GM13976 (cell line): ENCODE measurements at places on chromosomes 7 and 10.

DNA sequence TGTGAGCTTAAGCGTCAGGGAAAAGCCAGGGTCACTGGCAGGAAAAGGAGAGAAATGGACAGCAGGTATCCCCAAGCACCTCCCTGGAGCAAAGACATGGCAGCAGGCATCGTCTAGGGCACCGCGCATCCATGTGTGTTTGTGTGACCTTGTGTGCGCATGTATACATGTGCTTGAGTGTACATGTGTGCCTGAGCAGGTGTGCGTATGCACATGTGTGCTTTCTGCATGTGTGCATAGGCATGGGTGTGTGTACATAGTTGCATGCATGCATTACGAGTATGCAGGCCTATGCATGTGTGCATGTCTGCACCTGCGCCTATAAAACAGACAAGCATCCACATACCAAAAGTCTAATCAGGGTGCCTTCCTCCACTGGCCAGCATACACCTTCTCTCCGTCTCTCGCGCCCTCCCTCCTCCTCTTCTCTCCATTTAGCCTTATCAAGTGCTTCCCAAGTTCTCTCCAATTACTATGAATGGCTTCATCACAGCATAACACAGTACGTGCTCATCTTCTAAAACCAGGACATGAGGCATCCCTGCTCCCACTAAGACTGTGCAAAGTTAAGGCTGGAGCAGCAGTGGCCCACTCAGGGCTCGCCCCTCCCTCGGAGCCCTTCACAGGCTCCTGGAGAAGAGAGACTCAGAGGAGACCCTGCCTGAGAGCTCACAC lies 30.6 kb downstream of the RASGEF1A start:
- DNase-seq, result no peak

DNA sequence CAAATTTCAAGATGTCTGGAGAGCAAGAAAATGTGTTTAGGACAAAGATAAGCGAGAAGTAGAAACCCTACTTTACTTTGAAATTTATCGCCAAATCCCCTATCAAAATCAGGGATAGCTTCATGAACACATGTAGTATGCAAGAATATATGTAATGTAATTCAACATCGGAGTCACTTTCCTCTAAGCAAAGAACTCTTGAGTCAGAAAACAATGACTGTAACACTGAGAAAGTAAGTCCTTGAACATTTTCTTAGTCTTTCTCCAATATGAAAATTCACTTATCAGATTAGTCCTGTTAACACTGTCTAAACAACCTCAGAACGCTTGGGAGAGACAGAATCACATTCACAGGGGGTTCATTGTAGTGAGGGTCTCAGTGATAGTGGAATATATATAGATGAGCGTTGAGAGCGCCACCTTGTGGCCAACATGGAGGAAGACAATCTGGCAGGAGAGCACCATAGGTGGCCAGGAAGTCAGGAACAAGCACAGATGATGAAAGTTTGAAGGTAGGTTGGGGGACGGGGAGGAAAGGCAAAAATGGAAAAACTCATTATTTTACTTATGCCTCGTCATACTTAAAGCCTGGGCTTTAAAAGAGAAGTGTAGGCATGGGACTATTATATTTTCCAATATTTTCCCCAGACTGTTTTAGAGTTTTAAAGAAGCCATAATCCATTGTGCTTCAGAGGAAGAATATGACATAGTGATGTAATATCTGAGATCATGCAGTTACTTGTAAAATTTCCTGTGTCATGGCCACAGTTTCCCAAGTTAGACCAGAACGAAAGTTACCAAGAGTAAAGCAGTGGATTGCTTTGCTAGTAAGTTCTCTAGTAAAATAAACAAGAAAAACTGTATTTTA lies 115.5 kb upstream of the GNAI1 start:
- DNase-seq, result peak; percentile 62

DNA sequence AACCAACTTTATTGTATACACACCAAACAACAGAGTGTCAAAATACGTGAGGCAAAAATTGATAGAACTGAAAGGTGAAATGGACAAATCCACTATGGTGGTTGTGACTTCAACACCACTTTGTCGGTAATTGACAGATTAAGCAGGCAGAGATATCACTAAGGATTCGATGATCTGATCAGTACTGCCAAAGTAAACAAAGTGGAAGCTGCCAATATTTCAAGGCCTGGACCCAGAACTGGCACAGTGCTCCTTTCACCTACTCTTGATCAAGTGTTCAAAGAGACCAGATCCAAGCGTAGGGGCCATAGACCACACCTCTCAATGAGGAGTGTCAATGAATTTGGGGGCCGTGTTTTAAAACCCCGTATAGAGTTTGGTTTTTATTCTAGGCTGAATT lies 167.0 kb downstream of the CDK14 start:
- no peak for DNase-seq

- DNase-seq, result no peak
These were observed 114.8 kb upstream of the LANCL2 start for GRCh38 chr7:55250313-55250712.

DNA sequence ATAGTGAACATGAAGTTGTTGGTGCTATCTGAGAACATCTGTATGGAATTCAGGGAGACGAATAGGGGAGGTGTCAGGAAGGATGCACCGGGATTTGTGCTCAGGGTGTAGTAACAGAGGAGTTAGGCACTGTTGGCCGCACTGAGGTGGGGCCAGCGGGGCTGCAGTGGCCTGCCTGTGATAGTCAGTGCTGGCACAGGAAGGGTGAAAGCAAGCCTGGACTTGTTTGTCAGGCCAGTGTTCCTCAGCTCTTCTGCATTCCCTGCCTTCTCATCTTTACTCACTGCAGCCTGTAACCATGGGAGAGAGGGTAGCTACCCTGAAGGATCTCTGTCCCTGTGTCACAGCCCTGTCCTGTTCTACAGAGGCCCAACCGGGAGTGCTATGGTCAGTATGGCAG lies 81.3 kb downstream of the SH2D4B start:
- no peak for DNase-seq

DNA sequence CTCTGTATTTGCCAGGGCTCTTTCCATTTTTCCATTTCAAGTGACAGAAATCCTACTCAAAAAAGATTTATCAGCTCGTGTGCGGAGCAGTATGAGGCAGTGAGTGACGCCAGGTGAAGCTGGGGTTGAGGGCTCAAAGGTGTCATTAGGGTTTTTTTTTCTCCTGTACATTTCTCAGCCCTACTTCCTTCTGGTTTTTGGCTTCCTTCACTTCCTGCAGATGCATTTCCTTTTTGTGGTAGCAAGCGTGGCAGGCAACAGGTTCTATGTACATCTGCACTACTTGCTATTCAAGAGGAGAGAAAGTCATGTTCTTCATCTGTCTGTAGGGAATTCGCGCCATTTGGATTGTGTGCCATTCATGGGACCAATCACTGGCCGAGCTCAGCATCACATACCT lies 52.8 kb upstream of the AOAH start:
- DNase-seq, result no peak

DNA sequence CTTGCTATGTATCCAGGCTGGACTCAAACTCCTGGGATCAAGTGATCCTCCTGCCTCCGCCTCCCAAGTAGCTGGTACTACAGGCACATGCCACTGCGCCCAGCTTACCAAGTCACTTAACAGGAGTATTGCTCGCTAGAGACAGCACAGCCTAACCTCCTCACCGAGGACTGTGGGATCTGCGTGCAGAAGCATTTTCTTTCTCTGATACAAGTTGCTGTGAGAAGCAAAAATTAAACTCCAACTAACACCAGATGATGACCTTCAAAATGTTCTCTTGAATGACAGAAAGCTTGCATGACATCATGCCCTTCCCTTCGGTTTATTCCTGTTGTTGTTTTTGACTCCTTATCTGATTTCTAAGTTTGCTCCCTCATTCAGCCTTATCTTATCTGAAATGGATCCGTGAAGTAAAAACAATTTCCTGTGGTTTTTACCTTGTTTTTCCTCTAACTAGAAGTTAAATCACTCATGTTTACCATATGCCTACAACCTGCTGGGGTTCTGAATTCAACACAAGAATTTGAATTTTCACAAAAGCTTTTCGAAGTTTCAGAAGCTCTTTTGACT lies 94.4 kb upstream of the KIF5B start:
- DNase-seq, result no peak

GRCh38 chr10:67819768-67820204 lies 18.2 kb downstream of the DNAJC12 start:
- DNase-seq, result no peak

- DNase-seq, result no peak
These were observed 159.4 kb upstream of the BMPER start for GRCh38 chr7:33745934-33746333.

DNA sequence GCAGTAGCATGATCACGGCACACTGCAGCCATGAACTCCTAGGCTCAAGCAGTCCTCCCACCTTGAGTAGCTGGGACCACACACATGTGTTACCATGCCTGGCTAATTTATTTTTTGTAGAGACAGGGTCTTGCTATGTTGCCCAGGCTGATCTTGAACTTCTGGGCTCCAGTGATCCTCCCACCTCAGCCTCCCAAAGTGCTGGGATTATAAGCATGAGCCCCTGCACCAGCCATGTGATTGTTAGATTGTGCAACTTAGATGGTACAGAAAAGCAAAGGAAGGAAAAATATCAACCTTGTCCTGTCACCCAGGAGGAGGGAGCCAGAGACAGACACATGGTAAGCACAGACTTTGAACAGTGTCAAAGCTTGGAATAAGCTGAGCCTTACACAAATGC lies 73.5 kb downstream of the CCNY start:
- DNase-seq, result no peak

DNA sequence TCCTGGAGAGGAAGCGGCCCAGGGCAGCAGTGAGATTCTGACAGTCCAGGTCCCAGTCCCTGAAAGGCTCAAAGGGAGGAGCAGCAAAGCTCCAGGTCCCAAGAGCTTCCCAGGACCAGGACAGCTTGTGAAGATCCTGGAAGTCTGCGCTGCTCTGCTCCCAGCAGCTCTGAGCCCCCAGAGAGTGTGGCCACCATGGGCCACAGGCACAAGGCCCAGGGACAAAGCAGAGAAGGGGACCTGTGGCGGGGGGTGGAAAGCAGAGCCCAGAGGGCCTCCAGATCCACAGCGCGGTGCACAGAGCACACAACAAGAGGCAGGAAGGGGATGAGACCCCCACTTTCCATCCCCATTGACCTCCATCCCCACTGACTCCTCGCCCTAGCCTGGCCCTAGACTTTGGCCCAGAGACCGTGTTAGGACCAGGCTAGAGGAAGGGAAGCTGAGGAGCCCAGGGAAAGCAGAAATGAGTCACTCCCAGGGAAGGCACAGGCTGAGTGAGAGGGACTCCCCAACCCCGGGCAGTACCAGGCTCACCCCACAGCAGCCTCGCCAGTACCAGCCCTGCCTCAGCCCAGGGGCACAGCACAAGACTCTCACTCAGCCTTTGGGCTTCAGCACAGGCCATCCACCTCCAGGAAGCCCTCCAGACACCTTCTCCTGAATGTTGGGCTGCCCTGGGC lies 75.5 kb downstream of the GRID1 start:
- DNase-seq, result no peak

GRCh38 chr7:94266238-94266644 lies 128.5 kb upstream of the COL1A2 start:
- no peak for DNase-seq

DNA sequence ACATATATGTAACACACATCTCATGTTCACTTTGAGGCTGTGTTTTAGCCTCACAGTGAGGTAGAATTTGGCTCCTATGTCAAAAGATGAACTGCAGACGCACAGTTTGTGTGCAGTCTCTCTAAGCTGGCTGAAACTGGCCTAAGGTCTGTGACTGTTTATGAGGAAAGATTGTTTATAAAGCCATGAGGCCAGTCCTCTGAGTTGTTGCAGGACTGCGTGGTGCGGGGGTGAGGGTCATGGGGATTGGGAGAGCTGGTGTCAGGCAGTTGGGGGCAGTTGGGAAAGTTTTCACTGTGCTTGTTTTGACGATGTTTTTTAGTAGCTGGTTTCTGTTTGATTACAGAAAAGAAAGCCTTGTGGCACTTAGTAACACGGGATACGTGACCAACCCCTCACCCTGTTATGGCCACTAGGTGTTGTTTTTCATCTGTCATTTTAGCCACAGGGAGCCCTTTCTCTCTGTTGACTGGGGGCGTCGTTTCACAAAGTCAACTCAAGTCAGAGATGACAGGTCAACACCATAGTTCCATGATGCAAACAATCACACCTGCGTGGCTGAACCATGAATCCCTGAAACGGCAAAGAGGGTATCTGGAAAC lies 310.9 kb downstream of the CCDC3 start:
- no peak for DNase-seq

DNA sequence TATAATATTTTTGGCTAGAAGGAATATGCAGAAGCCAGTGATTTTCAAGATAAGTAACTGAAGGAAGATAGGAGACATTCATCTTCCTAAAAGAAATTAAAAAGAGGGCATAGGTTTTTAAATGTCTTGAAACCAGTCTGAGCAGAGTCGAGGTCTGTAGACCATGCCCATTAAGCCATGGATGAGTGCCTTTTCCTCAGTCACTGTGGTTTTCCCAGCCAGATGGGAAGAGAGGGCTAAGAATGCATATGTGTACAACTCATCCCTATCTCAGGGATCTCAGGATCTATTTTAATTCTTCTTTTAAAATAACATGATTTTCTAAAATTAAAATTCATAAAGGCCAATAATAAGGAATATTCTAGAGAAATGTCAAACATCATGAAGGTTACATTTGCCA lies 112.8 kb downstream of the PPP1R3A start:
- DNase-seq, result no peak

DNA sequence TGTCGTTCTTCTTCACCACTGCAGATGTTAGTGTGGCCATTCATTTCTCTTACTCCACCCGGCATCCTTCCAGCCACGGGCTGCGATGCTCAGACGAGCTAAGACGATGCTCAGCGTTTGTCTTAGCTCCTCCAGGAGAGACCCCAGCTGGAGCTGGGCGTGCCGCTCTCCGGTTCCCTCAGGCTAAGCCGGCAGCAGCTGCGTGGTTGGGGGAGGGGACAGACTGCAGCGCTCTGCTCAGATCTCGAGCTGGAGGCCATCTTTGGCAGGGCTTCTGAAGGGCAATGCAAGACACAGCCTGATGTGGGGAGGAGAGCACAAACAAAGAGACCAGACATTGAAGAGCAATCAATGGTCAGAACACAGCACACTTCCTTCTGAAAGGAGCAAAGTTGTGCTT lies 4.8 kb downstream of the INA start:
- no peak for DNase-seq

- no peak for DNase-seq
These were observed 1.3 kb downstream of the CHST12 start for GRCh38 chr7:2404714-2405119.

- no peak for DNase-seq
These were observed 94.2 kb upstream of the PHYHIPL start for GRCh38 chr10:59082249-59082648.

GRCh38 chr10:75395066-75395931 lies 6.3 kb downstream of the ZNF503 start:
- peak; percentile 76 for DNase-seq

GRCh38 chr7:112881-113280 lies 79.5 kb upstream of the FAM20C start:
- DNase-seq, result no peak

DNA sequence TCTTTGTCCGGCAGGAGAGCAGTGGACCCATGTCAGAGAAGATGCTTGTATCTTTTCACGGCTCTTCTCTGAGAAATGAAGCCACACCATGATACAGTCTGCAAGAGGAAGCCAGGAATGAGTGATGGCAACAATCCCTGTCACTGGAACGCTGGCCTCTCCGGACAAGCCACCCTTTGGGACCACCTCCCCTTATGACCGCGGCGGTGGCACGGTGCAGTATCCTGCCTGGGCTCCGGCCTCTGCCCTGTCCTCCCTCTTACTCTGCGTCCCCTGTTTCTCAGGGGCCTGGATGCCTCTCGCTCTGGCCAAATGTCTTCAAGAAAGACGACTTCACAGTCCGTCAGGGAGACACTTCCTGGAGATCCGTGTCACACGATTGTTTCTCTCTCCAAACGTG lies 370.5 kb downstream of the ZNF716 start:
- no peak for DNase-seq
